Lower lobe of right lung (tissue), 2 donors: ENCODE measurements at places on chromosomes 12 and 14. TPM values are rescaled to one million over a fixed set of nuclear protein-coding genes. Genes with fewer than 3 reads are reported as not detected.

- DNase-seq = no peak
These were observed 3.9 kb upstream of the TSHR start for GRCh38 chr14:80951491-80951890.

- no peak for DNase-seq
These were observed 171.8 kb upstream of the PWP1 start for GRCh38 chr12:107513636-107514400.

DNA sequence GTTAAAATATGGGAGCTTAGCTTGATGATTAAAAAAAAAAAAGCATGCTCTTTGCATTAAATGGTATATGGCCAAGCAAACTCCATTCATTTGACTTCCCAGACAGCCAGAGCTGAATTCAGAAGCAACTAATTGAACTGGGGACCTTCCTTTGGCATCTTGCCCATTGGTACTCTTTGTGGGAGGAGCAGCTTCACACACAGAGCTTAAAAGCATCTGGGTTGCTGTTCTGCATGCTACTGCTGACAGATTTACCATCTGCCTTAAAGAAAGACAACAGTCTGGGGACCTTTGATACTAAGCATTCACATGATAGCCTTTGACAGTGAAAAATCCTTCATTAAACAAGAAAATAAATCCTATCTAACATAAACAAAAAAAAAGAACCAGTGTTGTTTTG is 977.9 kb downstream of the TMTC2 start:
- no peak for DNase-seq

- DNase-seq = peak; percentile 51
These were observed at the start of gene ESR2 for GRCh38 chr14:64293976-64294671. TSS of gene ESR2 (minus strand) at chr14:64294371. CDS start at chr14:64282985, 11,386 bp downstream.

DNA sequence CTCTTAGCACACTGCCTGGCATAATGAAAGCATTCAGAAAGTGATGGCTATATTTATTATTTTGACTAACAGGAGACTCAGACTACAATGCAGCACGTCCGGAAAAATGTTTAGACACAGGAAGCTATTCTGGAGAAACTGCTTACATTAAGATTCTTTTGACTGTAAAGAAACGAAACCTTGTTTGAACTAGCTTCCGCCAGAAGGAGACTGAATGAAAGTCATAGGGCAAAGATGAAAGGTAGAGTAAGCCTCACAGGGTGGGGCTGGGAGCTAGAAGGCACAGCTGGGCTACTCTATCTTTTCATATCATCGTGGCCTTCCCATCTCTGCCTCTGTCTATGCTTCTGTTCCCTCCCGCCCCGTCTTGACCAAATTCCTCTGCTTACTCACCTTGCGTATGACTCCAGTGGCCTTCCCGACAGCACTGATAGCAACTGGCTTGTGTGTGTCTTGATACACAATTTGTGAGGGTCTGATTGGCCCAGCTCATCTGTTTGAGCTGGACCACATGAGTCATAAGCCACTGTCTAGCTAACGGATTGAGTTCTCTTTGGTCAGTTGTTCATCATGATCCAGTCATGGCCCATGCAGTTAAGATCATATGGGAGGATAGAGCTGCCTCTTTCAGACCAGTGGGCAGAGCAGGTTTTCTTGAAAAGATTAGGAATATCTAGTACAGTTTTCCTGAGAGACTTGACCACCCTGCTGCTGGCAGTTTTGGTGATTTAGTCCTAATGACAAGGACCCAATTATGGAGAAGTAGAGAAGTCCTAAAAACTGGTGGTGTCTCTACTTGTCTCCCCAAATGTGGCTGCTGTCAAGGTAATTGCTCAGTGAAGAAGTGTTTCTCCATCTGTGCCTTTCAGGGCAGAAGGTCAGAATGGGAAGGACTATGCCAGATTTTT is 151.5 kb upstream of the SLC38A2 start:
- no peak for DNase-seq

GRCh38 chr12:9049520-9050133 is 60.3 kb downstream of the KLRG1 start:
- no peak for DNase-seq

DNA sequence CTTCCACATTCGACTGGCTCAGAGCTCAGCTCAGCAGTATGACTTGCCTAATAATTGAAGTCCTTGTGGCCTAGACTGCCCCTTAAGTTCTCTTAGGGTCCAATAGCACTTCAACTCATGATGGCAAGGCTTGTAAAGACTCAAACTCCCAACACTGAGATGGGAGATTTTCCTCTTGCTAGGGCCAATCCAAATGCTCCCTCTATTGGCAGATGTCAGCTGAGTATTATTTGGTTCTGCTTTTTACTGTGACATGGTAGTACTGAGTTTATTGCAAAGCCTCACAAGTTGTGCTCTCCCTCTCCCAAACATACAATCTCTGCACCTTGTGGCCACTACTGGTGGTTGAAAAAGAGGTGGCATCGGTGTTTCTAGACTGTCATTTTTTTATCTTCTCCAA is 164.2 kb downstream of the ALG10 start:
- no peak for DNase-seq

DNA sequence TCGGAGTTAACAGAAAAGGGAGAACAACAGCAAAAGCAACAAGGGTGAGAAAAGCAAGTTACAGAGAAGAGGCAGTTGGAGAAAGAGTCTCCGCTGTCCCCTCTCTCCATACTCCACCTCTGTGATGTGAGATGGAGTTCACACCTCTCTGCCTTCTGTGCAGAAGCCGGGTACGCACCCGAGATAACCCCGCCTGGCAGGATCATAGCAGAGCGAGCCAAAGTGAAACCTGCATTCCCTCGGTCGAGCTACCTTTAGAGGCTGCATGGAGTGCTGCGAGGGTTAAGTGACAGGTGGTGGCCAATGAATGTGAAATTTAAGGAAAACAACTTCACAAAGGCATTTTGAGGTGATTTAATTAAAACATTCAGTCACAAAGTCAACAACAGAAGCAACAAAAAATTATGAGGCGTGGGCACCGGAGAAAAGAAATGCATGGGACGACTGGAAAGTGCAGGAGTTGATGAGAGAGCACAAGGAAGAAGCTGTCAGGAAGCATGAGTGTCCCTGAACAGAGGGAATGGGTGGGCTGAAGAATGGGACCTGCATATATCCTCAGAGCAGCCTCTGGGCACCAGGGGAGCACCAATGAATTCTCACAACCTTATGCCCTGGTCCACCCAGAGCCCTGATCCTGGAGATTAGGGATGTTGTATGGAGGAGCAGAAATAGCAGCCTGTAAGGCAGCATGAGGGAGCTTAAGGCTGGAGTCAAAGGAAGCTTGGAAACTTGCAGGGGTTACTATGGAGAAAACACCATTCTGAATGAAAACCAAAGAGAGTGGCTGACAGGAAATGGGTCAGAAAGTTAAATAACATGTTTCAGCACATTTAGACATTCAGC is 208.3 kb downstream of the EMP1 start:
- no peak for DNase-seq

DNA sequence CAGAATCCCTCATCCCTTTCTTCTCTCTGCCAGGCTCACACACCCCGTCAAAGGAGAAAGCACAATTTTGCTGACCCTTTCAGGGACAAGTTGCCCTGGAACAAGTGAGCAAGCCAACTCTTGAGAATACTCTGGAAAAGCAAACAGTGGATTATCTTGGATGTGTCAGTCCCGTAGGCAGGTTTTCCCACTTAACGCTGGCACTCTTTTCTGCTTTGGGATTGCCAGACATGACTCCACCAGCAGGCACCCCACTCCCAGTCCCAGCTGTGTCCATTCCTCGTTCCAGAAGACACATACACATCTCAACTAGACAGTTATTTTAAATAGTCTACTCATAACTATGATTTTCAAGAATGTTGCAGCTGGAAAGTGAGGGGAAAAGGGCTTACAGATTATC is 145.5 kb upstream of the CDKN3 start:
- DNase-seq = no peak

The KRT79 gene
- total RNA-seq = 3.9 TPM

The EPYC gene
- total RNA-seq = not detected

The GDF3 gene
- 0.30 TPM for total RNA-seq

The KRT71 gene
- not detected for total RNA-seq
